ENCODE measurements at places on chromosomes 3 and 15.

GRCh38 chr15:39171944-39172368 lies 408.9 kb upstream of the THBS1 start:
- DNase-seq = peak; percentile 97

DNA sequence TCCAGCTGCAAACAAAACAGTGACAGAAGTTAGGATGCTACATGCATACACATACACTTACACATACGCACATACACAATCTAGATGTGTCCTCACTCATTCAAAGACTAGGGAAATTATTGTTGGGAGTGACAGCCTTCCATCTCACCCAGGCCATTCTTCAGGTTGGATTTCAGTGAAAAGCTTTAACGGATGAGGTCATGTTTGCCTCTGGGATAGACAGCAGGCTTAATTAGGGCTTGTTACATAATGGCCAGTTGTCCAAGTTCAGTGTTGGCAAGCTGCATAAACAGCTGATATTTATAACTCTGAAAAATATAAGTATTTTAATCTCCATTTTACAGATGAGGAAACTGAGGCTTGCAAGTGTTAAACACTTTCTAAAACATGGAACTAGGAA lies 35.8 kb upstream of the PLOD2 start:
- no peak for DNase-seq

GRCh38 chr15:49015896-49016295 lies 30.4 kb downstream of the SECISBP2L start:
- no peak for DNase-seq

GRCh38 chr15:91263632-91264531 lies 163.8 kb downstream of the SV2B start:
- peak; percentile 23 for DNase-seq

- DNase-seq = peak; percentile 51
Observed at GRCh38 chr3:118636841-118637240, 397.8 kb downstream of the IGSF11 start.

GRCh38 chr15:60408463-60408981 lies 10.7 kb upstream of the ANXA2 start:
- peak; percentile 82 for DNase-seq

DNA sequence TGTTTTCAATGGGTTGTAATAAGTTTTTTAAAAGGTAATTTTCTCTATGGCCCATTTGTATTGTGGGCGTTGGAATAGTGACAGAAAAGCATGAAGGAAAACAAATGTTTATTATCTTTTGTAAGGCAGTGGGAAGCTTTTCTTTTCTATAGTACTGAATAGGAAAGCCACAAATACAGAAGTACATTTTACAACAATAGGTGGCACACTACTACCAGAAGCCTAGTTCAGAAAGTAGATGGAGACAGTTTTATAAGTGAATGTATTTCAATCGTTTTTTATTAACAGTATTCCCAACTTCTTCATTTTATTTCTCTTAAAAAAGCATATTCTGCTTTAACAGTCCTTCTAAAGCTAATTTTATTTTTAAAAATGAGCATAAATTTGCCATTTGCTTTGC lies 296.7 kb downstream of the PTPRG start:
- DNase-seq = no peak

DNA sequence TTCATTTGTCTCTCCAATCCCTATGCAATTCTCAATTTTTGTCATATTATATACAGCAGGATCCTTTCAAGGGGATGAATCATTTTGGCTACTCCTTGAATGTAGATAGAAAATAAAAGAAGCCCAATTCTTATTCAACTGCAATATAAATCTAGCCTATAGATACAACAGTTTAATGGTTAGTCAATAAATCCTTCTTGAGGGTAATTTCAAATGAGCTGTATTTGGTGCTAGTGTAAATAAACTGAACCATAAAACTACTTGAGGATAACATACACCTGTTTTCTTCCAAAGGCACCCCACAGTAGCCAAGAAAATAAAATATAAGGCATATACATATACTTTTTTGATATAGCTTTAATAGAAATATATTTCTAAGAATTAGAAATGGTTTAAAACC lies 830.3 kb downstream of the ROBO1 start:
- no peak for DNase-seq

- no peak for DNase-seq
Observed at GRCh38 chr15:78056714-78057269, 20.7 kb downstream of the TBC1D2B start.

DNA sequence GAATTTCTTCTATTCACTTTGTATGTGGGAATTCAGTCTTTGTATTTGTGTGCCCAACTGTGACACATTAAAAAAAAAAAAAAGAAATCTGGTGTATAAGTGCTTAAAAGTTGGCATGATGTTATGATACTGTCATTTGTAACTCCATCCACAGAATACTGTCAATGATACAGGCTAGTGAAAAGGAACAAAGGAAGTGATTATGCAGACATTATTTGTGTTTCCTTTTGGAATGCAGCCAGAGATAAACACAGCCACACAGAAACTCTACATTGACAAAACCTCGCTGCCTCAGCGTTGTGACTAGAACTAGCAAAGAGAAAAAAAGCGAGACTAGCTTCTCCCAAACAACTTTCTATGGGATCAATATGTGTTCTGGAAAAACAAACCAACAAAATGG lies 519.2 kb upstream of the AGTR1 start:
- DNase-seq = peak; percentile 16

DNA sequence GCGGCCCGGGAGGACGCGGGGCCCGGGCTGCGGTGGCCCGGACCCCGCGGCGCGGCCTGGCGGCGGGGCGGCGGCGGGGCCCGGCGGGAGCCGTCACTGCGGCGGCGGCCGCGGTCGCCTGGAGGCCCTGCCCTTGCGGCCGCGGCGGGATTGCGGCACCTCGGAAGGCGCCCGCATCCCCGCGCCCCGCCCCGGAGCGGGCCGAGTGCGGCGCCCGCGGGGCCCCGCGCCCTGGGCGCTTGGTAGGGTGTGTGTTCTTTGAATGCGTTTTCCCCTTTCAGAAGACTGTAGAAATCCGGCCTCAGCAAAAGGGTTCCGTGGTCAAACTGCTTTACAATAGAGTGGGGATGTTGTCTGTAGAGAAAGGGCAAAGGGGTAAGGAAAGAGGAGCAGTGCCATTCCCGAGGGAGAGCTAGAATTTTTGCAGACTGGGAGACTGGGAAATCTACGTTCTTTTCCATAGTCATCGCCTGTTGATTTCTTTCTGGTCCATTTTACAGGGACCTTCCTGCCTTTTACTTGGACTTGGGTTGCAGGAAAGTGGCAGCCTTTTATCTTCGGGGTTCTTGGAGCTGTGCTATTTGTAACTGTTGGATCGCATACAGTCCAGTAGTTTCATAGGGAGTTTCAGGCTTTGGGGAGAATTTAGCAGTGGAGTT lies 630 bp downstream of the SNRK start:
- no peak for DNase-seq

DNA sequence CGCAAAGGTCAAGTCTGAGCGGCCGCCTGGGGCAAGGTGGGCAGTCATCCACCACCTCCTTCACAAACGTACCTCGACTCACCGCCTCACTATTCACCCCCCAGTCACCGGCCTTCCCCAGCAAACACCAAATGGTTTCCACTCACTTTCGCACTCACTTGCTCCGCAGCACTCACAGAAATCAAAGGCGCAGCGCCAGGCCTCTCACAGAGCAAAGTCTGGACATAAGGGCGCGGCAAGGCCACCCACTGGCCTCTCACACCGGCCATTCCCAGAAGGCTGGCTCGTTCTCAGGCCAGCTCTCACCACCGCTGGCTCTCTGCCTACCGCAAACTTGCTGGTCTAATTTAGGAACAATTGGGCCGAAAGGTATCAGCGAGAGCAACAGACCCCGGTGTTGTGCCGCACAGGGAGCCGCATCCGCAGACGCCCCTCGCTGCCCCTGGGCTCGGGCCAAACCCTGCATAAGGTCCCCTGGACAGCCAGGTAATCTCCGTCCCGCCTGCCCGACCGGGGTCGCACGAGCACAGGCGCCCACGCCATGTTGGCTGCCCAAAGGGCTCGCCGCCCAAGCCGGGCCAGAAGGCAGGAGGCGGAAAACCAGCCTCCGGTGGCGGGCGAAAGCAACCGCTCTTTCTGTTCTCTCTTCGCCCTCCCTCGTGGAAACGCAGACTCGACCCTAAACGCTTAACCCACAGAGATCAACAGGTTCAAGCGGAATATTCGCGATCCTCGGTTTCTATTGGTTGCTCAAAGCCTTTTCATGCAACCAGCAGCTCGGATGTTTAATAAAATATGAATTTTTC lies 2.9 kb downstream of the SHOX2 start:
- DNase-seq = no peak

GRCh38 chr3:128775906-128776542 lies 50.0 kb downstream of the RAB7A start:
- no peak for DNase-seq

DNA sequence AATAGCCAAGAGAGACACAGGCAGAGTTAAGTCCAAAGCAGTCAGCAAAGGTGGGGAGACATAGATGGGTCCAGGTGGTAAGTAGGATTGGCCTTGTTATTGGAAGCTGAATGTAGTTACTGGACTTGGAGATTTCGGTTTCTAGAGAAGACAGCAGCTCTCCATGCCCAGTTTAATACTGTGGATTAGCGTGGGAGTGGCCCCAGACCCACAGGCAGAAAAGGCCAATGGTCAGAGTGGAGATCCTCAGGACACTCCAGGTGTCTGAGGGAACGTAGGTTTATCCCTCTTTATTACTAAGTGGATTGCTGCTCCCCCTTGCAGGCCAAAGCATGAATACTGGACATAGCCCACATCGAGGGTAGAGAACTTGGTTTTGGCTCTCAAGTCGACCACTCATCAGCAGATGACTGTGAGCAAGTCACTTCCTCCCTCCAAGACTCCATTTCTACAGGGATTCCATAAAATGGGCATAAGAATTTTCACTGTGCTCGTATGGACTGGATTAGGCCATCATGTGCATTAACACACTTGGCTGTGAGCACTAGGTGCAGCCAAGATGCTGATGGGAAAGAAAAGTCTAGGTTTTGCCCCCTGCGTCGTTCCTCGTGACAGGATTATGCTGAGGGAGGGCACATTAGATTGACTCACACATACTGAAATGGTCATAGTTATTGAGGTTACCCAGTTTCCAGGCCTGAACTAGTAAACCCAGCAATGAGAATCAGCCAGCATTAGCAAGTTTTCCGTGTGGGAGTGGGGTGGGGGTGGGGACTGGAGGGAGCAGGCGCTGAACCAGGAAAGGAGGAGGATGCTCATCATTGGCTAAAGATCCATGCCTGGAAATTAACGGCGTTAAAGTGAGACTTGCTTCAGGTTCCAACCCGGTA lies 225.2 kb upstream of the TPRG1 start:
- DNase-seq = no peak

DNA sequence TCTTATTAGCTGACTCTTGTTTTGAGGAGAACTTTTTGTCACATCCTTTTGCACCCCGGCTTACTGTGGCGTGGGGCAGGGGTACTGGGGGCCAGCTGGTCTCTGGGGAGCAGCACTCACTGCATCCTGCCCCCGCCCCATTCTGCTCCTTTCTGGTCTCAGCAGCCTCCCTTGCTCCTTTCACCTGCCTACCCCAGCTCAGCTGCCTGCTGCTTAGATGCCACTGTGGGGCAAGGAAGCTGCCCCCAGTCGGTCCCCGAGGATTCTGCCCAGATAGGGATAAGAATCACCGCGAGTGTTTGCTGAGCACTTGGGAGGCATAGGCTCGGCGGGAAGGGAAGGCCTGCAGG lies 32.0 kb downstream of the APBA2 start:
- no peak for DNase-seq

DNA sequence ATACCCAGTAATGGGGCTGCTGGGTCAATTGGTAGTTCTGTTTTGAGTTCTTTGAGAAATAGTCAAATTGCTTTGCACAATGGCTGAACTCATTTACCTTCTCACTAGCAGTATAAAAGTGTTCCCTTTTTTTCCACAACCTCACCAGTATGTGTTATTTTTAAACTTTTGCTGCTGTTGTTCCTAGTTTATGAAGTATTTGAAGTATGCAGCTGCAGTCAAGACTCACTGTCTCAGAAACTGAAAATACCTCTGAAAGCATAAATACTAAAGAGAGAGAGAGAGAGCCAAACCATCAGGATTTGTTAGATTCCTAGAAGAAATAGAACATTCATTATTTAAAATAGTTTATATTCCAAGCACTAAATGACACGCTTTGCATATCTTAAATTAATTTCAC lies 764.2 kb downstream of the NTRK3 start:
- DNase-seq = no peak

DNA sequence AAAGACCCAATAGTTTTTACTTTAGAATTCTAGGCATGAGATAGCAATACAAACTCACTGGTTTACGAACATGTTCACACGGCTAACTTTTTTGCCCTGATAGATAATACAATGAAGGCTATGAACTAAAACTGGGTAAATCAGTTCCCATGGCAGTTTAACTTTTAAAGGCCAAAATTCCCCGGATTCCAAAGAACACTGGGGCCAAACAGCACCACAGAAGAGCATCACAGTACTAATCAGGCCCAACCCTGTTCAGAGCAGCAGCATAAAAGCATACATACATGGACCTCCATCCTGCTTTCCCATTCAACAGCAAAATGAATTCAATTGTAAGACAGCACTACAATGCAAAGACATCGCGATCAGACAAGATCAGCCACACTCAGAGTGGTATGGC lies 540.3 kb upstream of the CCDC54 start:
- DNase-seq = no peak

- DNase-seq = no peak
Observed at GRCh38 chr15:90918034-90918788, 14.1 kb downstream of the HDDC3 start.

DNA sequence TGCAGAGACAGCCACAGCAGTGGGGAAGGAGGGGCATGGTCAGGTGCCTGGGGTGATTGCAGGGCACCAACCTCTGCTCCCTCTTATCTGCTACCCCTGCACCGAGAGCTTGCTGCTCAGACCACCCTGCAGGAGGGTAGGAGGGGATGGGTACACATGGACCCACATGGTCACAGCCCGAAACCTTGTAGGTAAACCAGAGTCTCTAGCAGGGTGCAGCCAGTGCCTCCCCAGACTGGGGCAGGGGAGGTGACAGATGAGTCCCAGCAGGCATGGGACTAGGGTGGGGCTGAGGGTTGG lies 49.2 kb downstream of the FAH start:
- DNase-seq = no peak

GRCh38 chr3:167453815-167454214 lies 20.0 kb downstream of the SERPINI2 start:
- no peak for DNase-seq

DNA sequence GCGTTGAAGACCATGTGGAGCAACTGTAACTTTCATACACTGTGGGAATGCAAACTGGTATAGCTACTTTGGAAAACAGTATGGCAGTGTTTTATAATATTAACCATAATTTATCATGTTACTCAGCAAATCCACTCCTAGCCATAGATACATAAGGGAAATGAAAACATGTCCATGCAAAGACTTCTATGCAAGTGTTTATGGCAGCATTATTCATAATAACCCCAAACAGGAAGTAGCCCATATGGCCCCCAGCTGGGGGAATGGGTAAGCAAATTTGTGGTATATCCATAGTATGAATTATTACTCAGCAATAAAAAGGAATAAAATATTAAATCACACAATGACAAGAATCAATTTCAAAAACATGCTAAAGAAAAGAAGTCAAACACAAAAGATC lies 23.0 kb upstream of the GATA2 start:
- DNase-seq = no peak

GRCh38 chr3:101278727-101279126 lies 41.6 kb downstream of the IMPG2 start:
- no peak for DNase-seq

GRCh38 chr3:131730581-131730980 lies 227.8 kb upstream of the MRPL3 start:
- no peak for DNase-seq
